ENCODE measurements at places on chromosomes 1 and 21.
A peak's percentile ranks its signal among the peaks of the same experiment; 100 is the strongest.

DNA sequence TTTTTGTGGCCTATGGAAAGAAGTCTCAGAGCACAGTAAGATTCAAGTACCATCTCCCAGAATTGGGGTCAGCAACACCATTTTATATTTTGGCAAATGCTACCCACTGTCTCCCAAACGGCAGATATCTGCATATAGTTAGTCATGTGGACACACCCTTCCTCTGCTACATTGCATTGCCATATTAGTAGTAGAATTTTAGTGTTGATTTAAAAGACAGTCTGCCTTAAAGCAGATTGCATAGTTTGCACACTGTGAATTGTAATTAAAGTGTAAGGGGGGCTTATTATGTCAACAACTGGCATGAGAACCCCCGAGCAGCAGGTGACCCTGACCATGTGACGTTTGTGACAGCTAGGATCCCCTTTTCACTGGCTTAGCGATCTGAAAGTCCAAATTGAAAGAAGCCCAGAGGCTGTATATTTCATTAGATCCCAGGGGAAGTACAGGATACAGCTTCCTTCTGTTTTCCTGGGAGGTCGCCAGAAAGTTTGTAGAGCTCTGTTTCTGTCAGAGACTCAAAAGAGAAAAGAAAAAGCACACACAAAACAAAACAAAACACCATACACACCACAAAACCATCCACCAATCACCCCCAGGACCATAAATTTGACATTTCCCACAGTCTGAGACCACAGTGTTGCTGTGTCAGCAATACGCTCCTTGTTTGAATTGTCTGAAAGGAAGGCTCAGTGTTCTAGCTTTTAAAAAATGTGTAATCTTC lies 172.4 kb downstream of the NFIA start:
- DNase-seq: no peak

DNA sequence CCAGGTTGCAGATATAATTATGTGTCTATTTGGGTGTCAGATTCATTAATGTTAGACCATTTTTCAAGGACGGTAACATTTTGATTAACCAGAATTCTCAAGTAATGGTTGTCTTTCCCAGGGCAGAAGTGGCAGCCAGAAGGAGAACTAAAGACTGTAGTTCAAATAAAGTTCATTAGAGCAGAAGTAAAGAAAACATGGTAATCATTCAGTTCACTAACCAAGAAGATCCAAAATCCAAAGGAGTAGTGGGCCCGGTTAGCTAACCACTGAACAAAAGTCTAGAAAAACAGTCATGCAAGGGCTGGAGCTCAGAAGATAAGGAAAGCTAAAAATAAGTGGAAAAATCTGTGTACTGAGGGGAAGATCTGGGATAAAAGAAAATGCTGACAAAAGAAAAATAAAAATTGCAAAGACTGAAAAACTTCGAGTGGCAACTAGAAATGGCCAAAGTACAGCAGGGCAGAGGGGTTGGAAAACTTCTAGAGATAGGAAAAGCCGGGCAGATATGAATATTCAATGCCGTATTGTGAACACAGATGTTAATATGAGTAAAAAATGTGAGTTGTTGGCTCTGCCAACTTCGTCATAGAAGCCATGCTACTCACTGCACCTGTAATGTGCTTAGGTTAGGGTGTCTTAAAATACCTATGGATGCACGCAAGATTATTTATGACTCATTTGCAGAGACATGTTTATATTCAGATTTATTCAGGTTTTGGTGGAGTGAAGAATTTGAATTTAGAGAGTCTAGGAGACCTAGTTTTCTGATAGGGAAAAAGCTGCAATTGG lies 925.9 kb downstream of the LTN1 start:
- DNase-seq: no peak

- DNase-seq: no peak
Observed at GRCh38 chr1:119086830-119087229, 53.6 kb downstream of the WARS2 start.

DNA sequence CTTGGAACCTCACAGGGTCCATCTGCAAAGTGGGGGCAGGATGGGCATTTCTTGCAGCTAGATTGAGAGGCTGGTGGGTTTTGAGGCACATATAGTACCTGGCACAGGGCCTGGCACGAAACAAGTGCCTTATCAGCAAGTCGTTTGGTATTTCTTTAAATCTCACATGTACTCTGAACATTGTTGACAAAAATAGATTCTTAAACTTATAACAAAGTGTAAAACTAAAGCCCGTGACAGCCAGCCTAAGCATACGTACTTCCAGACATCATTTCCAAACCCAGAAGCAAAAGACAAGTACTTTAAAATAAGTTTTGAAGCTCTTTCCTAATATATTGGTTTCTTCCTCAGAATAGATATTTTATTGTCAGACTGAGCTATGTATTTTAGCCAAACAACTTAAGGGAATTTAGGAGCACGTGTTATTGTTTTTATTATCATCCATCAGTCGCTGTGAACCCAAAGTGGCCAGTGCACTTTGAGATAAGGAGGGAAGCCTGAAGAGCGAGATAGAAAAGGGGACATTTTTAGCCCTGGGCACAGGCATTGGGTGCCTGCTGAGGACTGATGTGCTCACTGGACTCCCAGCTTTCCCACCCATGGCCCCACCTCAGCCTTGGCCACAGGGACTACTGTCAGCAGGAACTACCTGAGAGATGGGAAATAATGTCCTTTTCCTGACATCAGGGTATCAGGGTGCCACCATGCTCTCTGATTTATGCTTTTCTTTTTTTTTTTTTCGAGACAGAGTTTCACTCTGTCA lies 3.0 kb downstream of the FBLIM1 start:
- DNase-seq: no peak

DNA sequence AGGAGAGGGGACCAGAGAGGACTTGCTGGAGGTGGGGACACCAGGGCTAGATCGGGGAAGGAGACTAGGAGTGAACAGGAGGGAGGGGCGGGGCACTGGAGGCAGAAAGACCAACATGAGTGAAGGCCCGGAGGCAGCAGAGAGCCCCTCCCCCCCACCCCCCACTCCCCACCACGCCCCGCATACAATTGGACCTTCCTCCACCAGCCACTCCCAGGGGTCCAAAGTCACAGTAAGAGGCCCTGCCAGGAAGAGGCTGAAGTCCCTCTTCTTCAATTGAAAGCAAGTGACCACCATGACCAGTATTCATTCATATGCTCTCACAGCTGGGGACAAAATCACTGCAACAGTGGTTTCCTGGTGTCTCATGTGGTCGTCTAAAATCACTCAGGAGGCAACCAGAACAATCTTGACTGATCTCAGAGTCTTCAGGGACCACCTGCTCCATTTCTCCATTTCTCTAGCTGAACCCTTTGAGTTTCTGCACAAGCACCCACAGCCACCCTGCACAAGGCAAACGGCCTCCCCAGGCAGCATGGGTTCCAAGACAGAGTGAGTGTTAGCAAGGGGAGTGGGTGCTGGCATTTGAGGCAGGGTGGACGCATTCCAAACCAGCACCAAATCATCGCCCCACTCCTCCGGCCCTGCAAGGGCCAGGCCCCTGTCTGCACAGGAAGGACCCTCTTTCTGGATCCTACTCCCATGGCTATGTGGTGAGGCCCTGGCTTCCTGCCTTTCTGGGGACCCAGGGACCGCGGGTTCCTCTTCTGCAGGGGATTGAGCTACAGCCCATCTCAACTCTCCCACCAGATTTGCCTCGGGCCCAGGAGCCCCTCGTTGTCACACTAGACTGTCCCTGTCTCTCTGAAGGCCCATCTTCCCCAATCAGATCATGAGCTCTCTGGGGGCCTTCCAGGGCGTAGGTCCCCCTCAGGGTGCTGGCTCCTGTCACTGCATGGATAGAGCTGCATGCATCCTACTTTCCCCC lies 17.0 kb downstream of the LAPTM5 start:
- DNase-seq: no peak

GRCh38 chr1:20785907-20786252 lies 1.2 kb downstream of the HP1BP3 start:
- DNase-seq: no peak

DNA sequence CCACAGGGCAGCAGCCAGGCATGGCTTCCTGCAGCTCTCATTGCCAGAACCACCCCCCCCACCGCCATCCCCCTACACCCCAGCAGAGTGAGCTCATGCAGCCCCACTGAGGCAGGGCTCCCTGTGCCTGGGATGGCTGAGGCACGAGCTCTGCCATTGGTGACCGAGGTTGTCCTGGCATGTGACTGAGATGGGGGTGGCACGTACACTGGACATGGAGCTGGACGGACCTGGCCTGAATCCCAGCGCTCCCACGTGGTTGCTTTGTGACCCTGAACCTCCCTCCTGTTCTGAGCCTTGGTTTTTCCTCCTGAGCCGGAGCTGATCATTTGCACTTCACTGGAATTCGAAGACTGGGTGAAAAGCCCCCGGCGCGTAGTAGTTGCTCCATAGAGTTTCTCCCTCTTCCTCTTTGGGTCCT lies 28.3 kb downstream of the ALPL start:
- DNase-seq: no peak

DNA sequence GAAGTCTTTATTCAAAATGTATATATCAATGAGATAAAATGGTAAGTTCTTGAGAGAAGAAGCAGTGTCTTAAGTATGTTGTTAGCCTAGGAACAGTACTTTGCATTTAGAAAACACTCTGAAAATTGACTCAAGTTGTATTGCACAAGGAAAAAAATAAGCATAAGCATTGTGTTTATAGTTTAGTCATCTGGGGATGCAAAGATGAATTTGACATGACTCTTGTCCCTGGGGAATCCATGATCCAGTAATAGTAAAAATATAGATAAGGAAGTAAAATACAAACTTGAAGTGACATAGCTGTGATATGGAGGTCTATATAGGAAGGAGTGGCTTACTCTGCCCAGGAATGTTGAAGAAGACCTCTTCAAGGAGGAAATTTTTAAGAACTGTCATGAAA lies 185.0 kb upstream of the PTBP2 start:
- no peak for DNase-seq

DNA sequence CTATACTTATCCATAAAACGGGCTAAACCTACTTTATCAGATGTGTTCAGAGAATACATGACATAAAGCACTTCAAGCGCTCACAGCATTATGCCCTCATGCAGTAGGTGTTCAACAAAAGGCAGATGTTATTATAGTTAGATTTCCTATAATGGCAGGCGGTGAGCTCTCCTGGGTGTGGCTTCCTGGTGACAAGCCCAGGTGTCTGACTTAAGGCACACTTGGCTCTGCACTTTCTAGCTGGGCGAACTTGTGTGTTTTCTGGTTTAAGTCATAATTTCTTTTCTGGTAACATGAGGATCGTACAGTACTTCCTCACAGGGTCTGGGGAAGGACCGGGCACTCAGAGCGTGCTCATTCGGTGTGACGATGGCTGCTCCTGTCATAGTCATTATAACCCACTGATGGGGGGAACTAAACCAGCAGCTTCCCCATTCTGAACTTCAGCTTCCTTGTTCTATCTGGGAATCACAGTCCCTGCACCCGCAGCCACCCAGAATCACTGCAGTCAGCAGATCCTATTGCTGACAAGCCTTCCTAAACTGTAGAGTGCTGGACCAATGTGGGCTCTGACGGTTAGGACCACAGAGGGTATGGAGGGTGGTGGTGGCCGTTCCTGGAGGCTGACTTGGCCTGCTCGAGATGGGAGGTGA lies 52.8 kb downstream of the IGSF21 start:
- DNase-seq: peak; percentile 40

- DNase-seq: no peak
Observed at GRCh38 chr1:218969006-218969405, 204.7 kb upstream of the LYPLAL1 start.

GRCh38 chr1:222794656-222795474 lies 20.0 kb upstream of the DISP1 start:
- no peak for DNase-seq

- DNase-seq: no peak
Observed at GRCh38 chr1:180256341-180257027, 26.4 kb downstream of the LHX4 start.

- DNase-seq: no peak
Observed at GRCh38 chr1:203361945-203362719, 11.2 kb upstream of the FMOD start.

DNA sequence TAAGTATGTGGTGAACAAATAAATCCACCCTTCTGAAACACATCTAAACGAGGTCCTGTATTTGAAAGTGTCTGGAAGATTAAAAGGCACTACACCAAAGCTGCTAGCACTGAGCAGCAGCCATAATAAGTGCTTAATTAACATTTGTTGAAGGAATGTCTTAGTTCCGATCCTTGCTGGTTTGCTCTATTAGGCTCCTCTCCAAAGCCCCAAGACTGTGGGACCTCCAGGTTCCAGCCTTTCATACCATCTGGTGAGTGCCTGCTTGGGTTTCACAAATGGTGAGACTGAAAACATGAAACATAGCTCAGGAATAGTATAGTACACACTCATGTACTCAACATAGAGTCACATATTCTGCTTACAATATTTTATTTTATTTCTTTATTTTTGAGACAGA lies 640 bp upstream of the CYP2J2 start:
- no peak for DNase-seq

- DNase-seq: no peak
Observed at GRCh38 chr1:110264430-110264829, 54.3 kb downstream of the KCNC4 start.

- DNase-seq: no peak
Observed at GRCh38 chr1:51910221-51911000, 31.9 kb upstream of the NRDC start.

DNA sequence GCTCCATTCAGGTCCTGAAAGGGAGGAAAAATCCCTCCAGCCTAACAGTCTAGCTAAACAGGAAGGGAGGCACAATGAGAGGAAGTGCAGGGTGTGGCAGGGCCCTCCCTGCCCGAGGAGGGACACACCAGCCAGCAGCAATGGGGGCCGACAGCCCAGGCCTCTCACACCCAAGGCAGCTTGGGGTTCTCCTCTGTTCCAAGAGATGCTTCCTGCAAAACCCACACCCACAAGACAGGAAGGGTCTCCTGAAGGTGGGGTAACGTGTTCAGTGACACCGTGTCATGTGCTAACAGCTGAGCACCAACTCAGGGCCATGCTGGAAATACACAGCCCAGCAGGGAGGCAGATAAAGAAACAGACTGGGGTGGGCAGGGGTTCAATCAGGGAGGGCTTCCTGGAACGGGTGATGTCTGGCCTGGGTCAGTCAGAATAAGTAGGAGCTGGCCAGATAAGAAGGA lies 10.2 kb downstream of the ECE1 start:
- no peak for DNase-seq

GRCh38 chr1:154730986-154731489 lies 123.1 kb upstream of the ADAR start:
- DNase-seq: no peak

GRCh38 chr1:52460694-52461093 lies 56.3 kb downstream of the PRPF38A start:
- DNase-seq: no peak

DNA sequence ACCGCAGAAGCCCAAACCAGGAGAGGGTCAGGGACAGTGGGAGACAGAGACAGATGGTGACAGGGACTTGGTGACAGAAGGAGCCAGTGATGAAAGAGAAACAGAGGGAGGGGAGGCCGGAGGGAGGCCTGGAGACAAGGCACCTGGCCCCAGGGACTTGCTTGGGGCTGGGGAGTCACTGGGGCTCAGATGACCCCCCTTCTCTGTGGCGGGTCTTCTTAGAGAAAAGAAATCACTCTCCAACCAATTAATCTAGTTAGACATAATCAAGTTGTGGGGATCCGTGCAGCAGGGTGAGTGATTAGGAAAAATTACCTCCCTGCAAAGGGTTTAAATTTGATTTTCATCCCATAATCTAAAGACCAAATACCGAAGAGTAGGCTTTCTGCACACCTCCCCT lies 519.8 kb downstream of the PTPRU start:
- no peak for DNase-seq

All from dorsolateral prefrontal cortex (tissue), 122 donors.